Heart left ventricle (tissue), 16 donors: ENCODE measurements at places on chromosomes 3 and 15. TPM values are rescaled to one million over a fixed set of nuclear protein-coding genes. Genes with fewer than 3 reads are reported as not detected.

DNA sequence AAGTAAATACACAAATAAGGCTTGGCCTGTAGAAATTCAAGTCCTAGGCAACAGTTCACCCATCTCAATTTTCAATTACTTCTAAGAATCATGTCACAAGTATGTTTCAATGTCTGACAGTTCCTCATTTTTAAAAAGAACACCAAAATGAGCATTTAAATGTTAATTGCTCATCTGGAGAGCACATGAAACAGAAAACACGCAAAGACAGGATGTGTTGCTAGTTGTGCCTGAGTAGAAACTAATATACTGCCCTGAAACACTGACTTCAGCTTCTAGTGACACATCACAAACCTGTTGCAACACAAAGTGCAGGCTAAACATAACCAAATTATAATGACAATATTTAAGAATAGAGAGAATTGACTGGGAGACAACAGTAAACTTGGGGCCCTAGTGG is 167.3 kb upstream of the THBS1 start:
- DNase-seq, result no peak

GRCh38 chr3:50525987-50526386 is 22.6 kb upstream of the CACNA2D2 start:
- DNase-seq, result peak; percentile 59

- no peak for DNase-seq
Measured at GRCh38 chr3:133254716-133255115, 145.1 kb upstream of the BFSP2 start.

DNA sequence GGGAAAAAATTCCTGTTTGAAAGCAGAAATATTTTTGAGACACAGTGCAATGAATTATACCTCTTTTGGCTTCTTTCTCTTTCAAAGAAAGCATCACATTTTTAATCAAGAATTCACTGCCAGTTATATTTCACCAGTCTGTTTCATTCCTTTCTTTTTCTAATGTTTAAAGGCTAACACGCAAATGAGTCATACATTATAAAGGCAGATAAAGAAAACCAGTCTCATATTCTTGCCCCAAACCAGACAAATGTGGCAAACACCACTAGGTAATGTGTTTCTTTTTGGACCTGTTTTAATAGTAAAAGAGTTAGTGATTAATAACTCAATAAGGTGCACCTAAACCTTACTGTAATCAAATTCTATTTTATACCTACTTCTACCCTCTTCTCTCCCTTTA is 83.8 kb downstream of the PLOD2 start:
- DNase-seq, result no peak

GRCh38 chr3:187310954-187311470 is 19.5 kb upstream of the MASP1 start:
- DNase-seq, result no peak

GRCh38 chr3:81503026-81503425 is 258.4 kb downstream of the GBE1 start:
- no peak for DNase-seq

DNA sequence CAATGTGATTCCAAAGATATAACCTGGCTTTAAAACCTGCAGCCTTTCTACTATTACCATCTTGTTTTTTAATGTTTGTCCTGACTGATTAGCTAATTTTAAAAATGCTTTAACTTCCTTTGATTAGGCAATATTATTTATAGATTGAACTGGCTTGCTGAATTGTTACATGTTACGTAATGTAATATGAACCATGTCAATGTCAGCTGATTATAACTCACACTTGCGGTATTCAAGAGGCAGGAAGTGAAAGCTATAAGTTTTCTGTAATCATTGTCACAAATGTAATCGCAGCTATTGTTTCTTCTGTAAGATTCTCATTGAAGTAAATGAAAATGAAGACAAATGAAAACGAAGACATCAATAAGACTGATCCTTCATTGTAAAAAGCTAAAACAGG is 146.8 kb downstream of the ROBO2 start:
- no peak for DNase-seq

GRCh38 chr15:35293353-35294130 is 208.4 kb upstream of the NANOGP8 start:
- no peak for DNase-seq

The WDR93 gene
- polyA plus RNA-seq, result not detected

- DNase-seq, result no peak
Measured at GRCh38 chr15:83565553-83566159, 88.3 kb upstream of the ADAMTSL3 start.

DNA sequence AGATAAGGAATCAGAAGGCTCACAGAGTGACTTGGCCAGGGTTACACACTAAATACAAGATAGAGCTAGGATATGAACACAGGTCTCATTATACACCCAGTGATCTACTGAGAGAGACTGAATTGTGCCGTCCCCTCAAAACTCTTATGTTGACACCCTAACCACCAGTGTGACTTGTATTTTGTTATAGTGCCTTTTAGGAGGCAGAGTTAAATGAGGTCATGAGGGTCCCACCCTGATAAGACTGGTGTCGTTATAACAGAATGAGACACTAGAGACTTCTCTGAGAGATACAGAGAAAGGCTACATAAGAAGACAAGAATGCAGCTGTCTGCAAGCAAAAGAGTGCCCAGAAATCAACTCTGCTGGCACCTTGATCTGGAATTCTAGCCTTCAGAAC is 12.6 kb downstream of the KPNA1 start:
- no peak for DNase-seq

The NME9 gene
- not detected for polyA plus RNA-seq

The ATP13A3 gene
- polyA plus RNA-seq, result 26.6 TPM

- no peak for DNase-seq
Measured at GRCh38 chr15:69232144-69232543, 66.6 kb upstream of the PAQR5 start.

The ADCY5 gene
- polyA plus RNA-seq, result 84.1 TPM

DNA sequence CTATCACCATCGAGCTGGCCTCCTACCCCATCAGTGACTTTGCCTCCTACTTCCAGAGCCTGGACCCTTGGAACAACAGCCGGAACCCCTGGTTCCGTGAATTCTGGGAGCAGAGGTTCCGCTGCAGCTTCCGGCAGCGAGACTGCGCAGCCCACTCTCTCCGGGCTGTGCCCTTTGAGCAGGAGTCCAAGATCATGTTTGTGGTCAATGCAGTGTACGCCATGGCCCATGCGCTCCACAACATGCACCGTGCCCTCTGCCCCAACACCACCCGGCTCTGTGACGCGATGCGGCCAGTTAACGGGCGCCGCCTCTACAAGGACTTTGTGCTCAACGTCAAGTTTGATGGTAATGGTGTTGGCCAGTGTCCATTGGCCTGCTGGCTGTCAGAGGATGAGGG is 6.1 kb downstream of the GRM2 start:
- no peak for DNase-seq

The SUCNR1 gene
- 0.15 TPM for polyA plus RNA-seq

The PLSCR2 gene
- not detected for polyA plus RNA-seq

DNA sequence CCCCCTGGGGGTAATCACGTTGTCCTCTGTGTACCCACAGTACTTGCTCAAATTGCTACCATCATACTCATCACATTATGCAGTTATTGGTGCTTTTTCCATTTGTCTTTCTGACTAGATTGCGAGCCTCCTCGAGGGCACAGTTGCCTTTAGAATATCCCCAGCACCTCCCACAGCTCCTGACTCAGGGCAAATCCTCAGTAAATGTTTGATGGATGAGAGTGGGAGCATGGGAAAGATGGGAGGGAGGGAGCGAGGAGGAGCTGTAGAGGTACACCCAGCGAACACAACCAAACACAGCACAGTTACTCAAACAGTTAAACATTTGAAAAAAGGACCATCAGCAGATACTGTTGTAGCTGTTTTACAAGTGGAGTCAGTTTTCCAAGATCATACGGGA is 27.9 kb downstream of the SIDT1 start:
- no peak for DNase-seq

DNA sequence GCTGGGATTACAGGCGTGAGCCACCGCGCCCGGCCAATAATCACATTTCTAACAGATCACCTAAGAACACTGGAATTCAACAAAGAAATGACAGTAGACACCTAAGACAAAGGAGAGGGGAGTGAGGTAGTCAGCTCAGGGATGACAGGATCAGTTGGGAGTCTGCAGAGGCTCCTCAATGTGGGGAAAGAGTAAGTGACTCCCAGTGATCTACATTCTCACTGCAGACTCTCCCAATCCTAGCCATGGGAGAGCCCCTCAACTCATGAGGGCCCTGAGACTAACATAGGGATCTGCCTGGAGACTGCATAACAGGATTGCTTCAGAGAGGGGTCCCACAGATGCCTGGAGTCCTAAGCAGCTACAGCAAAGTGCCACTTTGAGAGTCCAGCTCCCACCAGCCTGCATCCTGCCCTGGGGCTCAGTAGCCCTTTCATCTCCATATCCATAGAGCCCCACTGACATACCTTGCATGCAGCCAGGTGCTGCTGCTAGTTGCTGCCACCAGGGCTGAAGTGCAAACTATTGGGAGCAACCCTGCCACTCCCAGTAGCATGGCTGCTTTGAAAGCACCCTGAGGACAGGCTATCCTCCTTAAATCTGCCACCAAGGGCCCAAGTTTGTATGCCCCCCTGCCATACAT is 21.8 kb upstream of the PFN2 start:
- no peak for DNase-seq

DNA sequence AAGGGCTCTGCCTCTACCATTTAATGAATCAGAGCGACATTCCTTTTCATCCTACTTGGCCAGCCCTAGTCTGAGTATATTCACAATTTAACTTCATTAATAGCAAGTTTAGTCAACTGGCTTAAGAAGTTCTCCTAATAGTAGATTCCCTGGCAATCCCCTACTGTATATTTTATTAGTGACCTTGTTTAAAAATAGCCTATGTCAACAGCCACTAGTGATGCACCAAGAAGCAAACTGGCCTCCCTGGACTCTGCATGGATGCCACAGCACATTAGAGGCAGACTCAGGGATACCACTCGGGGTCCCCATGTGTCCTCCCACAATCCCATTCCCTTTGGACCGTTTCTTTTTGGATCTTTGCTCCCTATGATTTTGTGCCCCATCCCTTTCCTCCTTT is 83.6 kb downstream of the THSD4 start:
- DNase-seq, result peak; percentile 45

GRCh38 chr3:154758109-154758868 is 321.8 kb upstream of the MME start:
- DNase-seq, result no peak

DNA sequence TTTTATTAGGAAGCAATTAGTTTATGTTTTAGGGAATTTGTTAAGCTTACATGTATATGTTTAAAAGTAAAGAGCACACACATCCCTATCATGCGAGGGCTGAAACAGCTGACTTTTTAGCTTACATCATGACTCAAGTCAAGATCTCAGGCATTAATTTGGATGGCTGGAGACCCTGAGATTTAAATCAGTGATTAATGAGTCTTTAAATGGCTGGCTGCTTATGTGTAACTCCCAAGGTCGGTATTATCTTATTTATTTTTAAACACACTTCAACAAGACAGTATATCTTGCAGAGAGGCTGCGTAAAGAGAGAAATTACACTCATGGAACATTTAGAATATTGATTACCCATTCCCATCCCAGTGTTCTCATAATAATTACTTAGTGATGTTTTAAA is 169.4 kb downstream of the KBTBD8 start:
- DNase-seq, result no peak

- peak; percentile 88 for DNase-seq
Measured at GRCh38 chr3:195914648-195915473, 6.5 kb upstream of the TNK2 start.
